Activated T-helper 1 cell treated with anti-CD3 and anti-CD28 coated beads, Interleukin-2, amount 50 U/mL, for 16 hours (primary cell): ENCODE measurements at places on chromosomes 3 and 15.
A peak's percentile ranks its signal among the peaks of the same experiment; 100 is the strongest.

- no peak for DNase-seq
Observed at GRCh38 chr15:93378558-93378957, 289.5 kb upstream of the RGMA start.

GRCh38 chr3:62139957-62140356, 233.4 kb downstream of the FEZF2 start:
- DNase-seq = no peak

GRCh38 chr3:127911421-127911931, 3.6 kb upstream of the KBTBD12 start:
- no peak for DNase-seq

GRCh38 chr3:52327486-52328290, 11.6 kb downstream of the DNAH1 start:
- no peak for DNase-seq

- DNase-seq = no peak
Observed at GRCh38 chr3:103126115-103126514, 691.3 kb downstream of the ZPLD1 start.

DNA sequence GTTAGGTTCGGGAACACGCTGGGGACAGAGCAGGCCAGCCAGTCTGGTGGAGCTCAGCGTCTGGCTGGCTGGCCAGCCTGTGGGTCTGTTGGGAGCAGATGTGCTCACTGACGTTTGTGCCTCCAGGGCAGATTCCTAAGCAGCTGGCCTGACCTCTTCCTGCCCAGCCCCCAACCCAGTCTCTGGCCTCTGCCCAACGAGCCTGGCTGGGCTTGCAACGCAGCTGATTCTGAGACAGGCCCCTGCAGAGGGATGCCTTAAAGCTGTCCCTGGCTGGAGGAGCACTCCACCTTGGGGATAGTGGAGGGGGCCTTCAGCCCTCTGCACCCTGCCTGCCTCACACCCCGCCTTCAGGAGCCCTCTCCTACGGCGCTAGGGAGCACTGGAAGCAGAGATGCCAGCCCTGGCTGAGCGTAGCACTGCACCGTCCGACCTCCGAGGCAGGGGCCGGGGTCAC, 46.0 kb downstream of the KLF13 start:
- DNase-seq = no peak

- DNase-seq = no peak
Observed at GRCh38 chr3:8197384-8197783, 304.2 kb upstream of the LMCD1 start.

DNA sequence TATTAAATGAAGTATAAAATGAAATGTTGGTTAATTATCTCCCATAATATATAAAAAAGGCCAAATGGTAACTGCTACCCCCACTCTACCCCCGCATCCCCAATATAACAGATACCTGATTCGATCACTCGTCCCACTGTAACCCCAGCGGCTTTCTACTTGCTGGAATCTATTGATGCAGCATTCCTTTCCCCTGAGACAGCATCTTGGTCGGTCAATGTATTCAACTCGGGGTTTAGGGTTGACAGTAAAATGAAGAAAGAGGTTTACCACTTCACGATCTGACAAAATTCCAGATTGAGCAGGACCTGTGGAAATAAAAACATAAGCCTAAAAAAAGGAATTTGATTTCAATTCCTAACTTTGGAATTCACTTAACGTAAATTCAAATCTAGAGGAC, 18.6 kb upstream of the C15orf40 start:
- no peak for DNase-seq

- no peak for DNase-seq
Observed at GRCh38 chr15:81072551-81072950, 61.5 kb upstream of the CFAP161 start.

DNA sequence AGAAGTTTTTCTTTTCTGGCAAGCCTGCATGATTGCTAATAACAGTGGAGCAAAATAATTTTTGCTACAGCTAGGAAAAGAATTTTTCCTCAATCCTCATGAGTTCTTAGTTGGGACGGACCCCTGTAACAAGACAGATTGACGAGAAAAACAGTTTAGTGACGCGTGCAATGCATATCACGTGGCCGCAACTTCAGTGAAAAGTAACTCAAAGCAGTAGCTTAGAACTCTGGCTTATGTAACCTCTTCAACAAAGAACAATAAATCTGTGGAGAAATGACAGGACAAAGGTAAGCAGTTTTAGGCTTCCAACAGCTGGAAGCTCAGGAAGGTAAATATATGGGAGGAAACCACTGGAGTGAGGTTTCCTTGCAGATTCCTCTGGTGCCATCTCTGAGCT, 19.7 kb downstream of the FAM107A start:
- no peak for DNase-seq

DNA sequence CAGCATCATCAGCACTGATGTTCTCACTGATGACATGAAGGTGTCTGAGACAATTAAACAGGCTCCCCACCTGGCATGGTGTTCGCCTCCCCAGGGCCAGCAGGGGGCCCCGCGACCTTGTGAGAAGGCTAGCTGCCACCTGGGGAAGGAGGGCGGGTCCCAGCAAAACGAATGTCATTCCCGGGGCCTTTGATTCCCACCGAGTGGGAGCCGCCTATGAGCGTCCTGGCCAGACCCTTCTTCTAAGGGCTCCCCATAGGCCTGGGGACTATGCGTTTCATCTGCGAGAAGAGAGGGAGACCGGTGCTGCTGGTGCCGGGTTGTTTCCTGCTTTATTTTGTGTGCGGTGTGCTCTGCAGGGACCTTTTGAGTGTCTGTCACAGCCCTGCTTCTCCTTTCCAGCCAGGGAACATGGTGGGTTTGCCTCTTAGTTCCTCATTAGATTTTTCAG, 20.5 kb upstream of the MINDY4B start:
- no peak for DNase-seq

DNA sequence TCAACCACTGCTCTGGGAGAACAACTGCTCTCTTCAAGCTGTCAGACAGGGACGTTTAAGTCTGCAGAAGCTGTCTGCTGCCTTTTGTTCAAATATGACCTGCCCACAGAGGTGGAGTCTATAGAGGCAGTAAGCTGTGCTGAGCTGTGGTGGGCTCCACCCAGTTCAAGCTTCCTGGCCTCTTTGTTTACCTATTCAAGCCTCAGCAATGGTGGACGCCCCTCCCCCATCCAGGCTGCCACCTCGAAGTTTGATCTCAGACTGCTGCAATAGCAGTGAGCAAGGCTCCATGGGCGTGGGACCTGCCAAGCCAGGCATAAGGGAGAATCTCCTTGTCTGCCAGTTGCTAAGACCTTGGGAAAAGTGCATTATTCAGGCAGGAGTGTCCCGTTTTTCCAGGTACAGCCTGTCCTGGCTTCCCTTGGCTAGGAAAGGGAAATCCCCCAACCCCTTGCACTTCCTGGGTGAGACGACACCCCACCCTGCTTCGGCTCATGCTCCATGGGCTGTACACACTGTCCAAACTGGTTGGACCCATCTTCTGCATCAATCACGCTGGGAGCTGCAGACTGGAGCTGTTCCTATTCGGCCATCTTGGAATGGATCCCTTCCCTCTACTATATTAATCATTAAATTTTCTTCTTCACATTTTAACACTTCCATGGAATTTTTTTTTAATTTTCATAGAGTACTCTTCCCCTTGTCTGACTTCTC, 167.0 kb upstream of the UBE2E2 start:
- no peak for DNase-seq

DNA sequence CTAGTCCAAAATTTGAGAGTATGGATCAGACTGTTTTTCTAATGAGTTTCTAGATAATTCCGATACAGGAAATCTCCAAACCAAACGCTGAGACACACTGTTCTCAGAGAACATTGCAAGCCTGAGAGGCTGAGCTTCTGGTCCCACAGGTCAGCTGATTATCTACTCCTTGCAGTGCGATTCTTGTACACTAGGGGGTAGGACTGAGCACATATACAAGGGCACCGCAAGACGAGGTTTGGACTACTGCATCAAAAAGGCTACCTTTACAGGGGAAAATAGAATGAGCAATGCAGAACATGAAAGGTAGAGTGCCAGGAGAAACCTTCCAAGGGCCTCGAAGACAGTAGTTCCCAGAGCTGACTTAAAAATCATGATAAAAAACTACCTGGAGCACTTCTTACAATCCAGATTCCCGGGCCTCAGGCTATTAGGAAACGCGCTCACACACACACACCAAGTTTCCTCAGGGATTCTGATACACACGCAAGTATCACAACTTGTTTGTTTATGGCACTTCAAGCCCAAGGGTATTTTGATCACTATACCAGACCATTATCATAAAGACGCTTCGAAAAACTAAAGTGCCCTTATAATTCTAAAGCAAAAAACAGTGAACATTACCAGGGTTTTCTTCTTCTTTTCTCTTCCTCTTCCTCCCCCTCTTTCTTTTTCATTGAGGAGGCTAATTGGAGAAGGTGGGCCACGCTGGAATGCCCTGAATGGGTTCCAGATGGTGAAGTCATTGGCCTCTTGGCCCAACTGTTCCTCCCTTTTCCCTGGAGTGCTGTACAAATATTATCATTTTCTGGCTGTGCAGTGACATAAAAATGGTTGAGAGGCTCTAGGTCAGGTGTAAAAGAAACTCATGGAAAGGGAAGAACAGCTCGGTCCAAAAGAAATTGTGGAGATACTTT, 61.8 kb downstream of the SLC12A8 start:
- DNase-seq = no peak

DNA sequence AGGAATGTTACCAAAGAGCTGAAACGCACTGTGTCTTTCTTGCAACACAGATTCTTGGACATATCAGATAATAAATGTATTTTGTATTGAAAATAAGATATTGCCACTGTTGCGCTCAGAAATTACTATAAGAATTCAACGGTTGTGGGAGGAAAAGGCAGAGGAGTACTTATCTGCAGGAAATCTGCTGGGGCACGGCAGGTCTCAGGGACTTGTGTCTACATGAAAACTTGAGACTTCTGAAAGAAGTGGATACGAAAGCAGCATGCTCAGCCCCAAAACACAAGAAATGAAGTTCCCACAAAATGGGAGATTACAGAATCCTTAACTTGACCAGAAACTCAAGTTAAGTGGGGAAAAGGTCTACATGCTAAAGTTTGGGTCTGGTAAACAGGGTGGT, 86.5 kb downstream of the IGSF11 start:
- no peak for DNase-seq

DNA sequence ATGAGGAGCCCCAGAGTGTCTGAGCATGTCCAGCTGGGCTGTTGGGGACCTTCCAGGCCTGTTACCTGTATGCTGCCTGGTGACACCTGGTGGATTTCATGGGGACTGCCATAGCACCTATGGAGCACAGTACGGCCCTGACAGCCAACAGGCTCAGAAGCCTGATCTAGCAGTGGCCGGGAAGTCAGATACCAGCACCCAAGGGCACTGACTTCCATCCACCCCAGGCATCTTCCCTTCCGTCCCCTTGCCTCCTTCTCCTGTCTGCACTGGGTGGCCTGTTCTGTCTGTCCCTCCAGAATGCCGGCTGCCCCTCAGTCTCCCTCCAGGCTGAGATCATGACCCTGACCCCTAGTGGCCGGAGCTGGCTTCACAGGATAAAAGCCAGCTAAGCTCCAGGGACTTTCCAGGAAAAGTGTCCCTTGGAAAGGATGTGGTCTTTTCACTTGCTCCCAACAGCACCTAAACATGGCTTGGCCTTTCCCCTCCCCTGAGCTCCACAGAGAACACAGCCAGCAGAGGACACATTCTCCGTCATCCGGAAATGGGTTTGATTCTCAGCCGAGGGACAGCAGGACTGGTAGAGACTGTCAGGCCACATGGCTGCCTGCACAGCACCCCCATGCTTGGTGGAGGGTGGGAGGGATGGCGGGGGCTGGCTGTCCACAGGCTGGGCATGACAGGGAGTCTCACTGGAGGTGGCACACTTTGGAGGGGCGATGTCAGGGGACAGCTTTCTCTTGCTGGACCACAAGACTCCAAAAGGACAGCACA, 9.5 kb downstream of the RPS17 start:
- DNase-seq = peak; percentile 35

- DNase-seq = no peak
Observed at GRCh38 chr15:56339594-56339993, 25.6 kb upstream of the TEX9 start.

- no peak for DNase-seq
Observed at GRCh38 chr3:12579456-12579855, 22.6 kb downstream of the MKRN2 start.
